Psoas muscle (tissue), 8 donors: ENCODE measurements at places on chromosomes 6 and 20. TPM values are rescaled to one million over a fixed set of nuclear protein-coding genes. Genes with fewer than 3 reads are reported as not detected.
A peak's percentile ranks its signal among the peaks of the same experiment; 100 is the strongest.

DNA sequence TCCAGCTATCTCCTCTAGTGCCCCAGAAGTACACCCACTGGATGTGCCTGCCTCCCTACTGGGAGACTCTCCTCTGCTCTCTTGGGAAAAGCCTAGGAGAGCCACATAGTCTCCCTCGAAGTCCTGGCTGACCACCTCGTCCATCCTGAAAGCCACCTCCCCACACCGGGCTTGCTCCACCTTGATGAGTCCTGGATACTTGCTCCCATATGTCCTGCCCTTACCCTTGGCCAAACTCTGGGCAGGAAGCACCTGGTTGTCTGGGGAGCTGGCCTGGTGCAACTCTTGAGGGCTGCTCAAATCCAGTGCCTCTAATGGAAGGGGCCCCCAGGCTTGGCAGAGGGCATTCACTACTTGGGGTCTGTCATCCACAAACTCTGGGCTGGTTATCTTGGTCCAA lies 19.3 kb downstream of the KIAA1755 start:
- no peak for DNase-seq
- H3K27me3 ChIP-seq: peaks cover 2% of the 10 kb centered on the region
- H3K36me3 ChIP-seq: no peaks in the 10 kb centered on the region

- H3K27me3 ChIP-seq: no peaks in the 10 kb centered on the region
- H3K36me3 ChIP-seq: no peaks in the 10 kb centered on the region
- H3K4me1 ChIP-seq: peaks cover 19% of the 10 kb centered on the region
- peak overlapping the region; percentile 45 for H3K4me3 ChIP-seq
These were observed 459 bp downstream of the LBP start for GRCh38 chr20:38346741-38347140.

- peaks cover 40% of the 10 kb centered on the region for H3K4me1 ChIP-seq
- no peaks in the 10 kb centered on the region for H3K27me3 ChIP-seq
- H3K36me3 ChIP-seq: no peaks in the 10 kb centered on the region
- no peak for DNase-seq
These were observed 293.0 kb upstream of the PRDM1 start for GRCh38 chr6:105793130-105793529.

DNA sequence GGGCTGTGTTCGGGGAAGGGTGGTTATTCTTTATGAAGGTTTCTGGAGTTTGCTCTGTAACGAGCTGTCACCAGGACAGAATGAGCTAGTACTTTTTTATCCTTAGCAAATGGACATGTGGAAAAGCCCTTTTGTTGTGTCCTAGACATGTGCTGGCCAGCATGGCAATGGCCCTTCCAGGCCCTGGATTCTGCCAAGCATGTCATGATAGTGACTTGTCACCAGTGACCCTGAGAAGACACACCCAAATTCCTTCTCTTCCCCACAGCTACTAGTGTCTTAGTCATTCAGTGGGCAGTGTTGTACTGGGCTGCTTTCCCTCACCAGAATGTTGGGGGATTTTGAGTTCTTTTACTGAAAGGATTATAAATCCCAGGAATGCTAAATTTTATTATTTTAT lies 74.0 kb upstream of the XRN2 start:
- H3K36me3 ChIP-seq: peaks cover 62% of the 10 kb centered on the region
- no peak overlapping the region for H3K27ac ChIP-seq
- no peak overlapping the region for H3K4me3 ChIP-seq
- H3K4me1 ChIP-seq: no peaks in the 10 kb centered on the region

DNA sequence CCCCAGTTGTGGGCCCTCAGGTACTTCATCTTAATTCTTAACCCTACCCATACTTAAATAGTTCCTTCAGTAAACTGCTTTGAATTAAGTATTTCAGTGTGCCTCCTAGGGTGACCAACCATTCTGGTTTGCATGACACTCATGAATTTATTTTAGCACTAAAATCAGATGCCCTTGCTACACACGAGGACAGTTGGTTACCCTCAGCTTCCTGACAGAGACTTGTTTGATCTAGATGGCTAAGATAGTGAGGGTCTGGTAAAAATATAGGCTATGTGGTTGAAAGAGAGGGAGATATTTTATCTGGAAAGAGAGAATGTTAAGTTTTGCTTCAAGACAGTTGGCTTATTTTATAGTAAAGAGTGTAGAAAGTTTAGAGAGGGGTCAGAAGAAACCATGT lies 10.6 kb downstream of the PGK2 start:
- DNase-seq: no peak
- H3K4me1 ChIP-seq: no peaks in the 10 kb centered on the region
- no peaks in the 10 kb centered on the region for H3K36me3 ChIP-seq

FGD2 gene
- 1.7 TPM for total RNA-seq

ULBP3 gene
- 0.36 TPM for total RNA-seq

UBE3D gene
- total RNA-seq: 3.0 TPM

MEI4 gene
- not detected for total RNA-seq
